ENCODE measurements at places on chromosomes 5 and 9.

- peak; percentile 30 for DNase-seq
Observed at GRCh38 chr5:139389701-139390638, at the start of gene MZB1. Gene MZB1, minus strand, starts transcription at chr5:139389913. Its CDS starts 57 bp downstream, at chr5:139389856.

DNA sequence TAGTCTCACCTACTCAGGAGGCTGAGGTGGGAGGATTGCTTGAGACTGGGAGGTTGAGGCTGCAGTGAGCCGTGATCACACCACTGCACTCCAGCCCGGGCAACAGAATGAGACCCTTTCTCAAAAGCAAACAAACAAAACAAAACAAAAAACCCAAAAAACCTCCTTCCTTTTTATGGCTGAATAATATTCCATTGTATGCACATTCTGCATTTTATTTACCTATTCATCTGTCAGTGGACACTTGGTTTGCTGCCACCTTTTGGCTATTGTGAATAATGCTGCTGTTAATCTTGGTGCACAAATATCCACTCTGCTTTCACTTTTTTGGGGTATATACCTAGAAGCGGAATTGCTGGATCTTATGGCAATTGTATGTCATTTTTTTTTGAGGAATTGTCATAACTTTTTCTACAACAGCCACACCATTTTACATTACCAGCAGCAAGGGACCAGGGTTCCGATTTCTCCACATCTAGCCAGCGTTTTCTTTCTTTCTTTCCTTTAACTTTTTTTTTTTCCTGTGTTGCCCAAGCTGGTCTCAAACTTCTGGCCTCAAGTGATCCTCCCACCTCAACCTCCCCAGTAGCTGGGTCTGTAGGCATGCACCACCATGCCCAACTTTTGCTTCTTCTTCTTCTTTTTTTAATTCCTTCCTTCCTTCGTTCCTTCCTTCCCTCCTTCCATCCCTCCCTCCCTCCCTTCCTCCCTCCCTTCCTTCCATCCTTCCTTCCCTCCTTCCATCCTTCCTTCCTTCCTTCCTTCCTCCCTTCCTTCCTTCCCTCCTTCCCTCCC, 30.6 kb downstream of the NKX2-5 start:
- no peak for DNase-seq

DNA sequence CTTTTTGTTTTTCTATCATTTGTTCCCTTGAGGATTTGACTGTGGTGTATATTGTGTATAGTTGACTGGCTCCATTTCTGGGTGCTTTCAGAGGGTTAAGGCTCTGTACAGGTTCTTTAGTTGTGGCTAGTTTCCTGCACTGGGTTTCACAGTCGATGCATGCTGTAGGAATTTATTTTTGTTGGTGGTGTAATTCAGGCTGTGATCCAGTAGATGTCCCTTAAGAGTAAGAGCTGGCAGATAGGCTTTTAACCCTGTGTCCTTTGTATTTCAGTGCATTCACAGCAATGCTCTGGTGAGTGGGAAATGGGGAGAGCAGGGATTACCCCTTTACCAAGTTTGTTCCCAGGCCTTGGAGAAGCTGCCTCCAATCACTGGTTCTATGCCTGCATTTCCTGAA, 112.9 kb downstream of the SPATA31D1 start:
- DNase-seq = no peak

- no peak for DNase-seq
Observed at GRCh38 chr5:6746244-6746643, 33.0 kb downstream of the TENT4A start.

- no peak for DNase-seq
Observed at GRCh38 chr5:119341452-119342349, 14.1 kb upstream of the TNFAIP8 start.

- DNase-seq = no peak
Observed at GRCh38 chr5:36744773-36745589, 131.6 kb upstream of the NIPBL start.

- no peak for DNase-seq
Observed at GRCh38 chr5:179264783-179265513, 80.3 kb downstream of the ADAMTS2 start.

- no peak for DNase-seq
Observed at GRCh38 chr5:147530530-147531389, 20.9 kb upstream of the DPYSL3 start.

GRCh38 chr5:74634611-74635286, 5.8 kb downstream of the ENC1 start:
- no peak for DNase-seq

All from activated T-cell treated with anti-CD3 and anti-CD28 coated beads for 24 hours (primary cell).